ENCODE measurements at places on chromosomes 16 and 17.

DNA sequence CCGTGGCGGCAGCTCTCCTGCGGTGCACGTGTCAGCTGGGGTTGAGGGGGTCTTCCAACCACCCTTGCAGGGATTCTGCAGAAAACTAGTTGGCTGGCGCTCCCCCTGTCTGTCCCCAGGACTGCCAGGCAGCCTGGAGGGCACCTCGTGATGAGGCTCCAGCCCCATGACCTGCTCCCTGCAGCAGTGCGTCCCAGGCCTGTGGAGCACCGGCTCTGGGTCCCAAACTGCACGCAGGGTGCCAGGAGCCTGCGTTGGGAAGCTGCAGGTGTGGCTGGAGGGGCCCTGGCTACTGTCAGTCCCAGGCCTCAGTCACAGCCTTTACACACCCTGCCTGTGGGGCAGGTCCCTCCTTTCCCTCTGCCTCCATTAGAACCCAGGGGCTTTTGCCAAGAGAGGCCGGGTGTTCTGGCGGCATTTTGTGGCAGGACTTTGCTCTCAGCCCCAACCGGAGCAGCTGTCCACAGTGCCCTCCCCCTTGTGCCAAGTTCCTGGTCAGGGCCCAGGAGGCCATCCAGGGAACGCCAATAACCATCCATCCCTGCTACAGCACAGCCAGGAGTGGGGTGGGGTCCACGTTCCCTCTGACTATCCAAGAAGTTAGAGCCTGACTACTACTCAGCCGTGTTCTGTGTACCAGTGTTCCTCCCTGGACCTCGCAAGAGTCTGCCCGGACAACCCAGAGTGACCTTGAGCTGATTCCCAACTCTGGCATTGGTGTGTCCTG, 9.2 kb downstream of the CHMP6 start:
- DNase-seq: no peak

- no peak for DNase-seq
Observed at GRCh38 chr16:26668026-26668425, 398.7 kb upstream of the C16orf82 start.

DNA sequence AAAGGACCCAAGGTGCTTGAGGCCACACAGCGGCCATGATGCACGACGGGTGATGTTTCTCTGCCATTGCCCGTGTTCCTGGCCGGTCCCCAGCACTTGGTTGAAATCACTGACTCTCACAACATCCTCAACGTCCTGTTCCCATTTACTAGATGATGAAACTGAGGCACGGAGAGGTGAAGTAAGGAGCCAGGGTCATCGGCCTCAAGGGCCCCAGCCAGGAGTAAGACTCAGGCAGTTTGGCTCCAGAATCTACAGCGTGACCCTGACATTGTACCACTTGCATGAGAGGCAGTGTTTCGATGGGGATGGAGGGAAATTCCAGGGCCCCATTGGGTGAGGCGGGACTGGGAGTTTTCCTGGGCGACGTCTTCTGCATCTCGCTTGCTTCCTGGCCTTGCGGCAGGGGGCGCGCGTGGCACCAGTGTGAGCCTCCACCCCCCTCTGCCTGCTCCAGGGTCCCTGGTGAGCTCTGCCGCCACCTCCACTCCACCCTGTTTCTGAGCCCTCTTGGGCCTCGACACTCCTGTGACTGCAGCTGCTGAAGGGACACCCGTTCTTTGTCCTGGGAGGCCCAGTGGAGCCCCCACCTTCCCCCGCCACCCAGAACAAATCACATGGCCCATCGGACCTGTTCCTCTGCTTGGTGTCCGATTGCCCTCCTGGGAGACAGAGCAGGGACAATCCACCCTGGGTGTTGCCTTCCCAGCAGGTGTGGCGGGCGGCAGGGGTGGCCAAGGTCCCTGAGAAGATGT, 133.0 kb upstream of the GSE1 start:
- DNase-seq: no peak

DNA sequence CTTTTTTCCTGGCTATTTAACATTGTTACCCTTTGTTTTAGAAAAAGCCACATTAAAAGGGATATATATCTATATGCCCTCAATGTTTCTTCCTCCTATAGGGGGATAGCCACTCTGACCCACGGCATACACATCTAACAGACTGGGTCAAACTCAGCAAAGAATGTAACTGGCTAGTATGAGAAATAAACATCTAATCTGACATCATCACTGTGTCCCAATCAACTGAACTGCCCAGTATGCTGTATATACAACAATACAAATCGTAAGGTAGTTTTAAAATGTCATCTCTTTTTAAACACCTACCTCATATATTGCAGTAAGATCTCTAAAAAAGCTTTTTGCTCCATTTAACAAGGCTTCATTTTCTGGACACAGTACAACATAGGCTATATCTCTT, 39.9 kb upstream of the INTS2 start:
- no peak for DNase-seq

DNA sequence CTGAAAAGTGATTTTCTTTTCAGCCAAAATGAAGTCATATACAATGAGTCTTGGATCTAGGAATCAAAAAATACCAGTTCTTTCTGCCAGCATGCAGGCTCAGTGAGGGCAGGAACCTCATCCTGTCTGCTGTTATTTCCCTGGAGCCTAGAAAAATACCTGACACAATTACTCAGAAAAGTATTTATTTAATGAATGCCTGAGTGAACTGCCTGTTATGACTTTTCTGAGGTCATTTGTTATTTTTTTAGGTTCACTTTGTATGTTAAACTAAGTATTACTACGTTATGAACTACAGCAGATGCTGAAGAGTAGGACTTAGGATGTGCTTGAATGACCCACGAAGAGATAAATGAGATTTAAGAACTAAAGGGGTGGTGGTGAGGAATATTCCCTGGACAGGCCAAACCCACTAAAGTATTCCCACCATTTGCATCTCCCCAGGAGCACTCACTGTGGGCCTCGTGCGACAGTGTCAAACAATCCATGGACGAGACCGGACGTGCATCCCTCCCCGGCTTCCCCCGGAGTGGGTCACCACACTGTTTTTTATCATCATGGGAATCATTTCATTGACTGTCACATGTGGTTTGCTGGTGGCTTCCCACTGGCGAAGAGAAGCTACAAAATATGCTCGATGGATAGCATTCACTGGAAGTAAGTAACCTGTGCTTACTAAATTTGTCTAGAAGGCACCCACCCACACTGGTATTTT, 17.1 kb upstream of the VWA3A start:
- DNase-seq: peak; percentile 6

DNA sequence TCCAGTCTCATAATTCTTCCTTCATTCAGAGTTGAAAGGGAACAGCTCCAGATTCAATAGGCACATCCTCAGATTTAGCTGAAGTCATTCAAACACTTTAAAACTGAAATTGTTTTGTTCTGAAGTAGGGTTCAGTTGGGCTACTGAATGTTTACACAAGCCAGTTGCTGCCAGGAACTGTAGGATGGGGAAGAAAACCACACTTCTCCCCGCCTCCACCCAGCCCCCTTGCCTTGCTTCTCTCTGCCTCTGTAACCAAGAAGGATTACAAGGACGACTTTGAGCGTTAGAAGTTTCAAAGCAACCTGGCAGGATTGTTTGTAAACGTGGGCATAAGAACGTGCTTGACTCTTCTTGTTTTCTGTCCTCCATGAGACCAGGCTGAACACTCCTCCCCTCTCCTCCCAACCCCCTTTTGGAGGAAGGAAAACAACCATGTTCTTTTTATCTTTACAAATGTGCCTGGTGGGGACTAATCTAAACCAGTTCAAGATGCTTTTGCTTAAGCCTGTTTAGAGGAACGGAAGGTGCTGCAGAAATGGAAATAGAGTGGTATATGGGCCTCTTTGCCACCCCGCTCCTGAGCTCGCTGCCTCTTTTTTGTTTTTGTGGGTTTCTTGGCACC, 287.9 kb downstream of the FTO start:
- DNase-seq: peak; percentile 48

GRCh38 chr17:77645072-77646045, 313.1 kb upstream of the TNRC6C start:
- peak; percentile 10 for DNase-seq

GRCh38 chr17:82587234-82588086, 60.8 kb downstream of the WDR45B start:
- DNase-seq: no peak

DNA sequence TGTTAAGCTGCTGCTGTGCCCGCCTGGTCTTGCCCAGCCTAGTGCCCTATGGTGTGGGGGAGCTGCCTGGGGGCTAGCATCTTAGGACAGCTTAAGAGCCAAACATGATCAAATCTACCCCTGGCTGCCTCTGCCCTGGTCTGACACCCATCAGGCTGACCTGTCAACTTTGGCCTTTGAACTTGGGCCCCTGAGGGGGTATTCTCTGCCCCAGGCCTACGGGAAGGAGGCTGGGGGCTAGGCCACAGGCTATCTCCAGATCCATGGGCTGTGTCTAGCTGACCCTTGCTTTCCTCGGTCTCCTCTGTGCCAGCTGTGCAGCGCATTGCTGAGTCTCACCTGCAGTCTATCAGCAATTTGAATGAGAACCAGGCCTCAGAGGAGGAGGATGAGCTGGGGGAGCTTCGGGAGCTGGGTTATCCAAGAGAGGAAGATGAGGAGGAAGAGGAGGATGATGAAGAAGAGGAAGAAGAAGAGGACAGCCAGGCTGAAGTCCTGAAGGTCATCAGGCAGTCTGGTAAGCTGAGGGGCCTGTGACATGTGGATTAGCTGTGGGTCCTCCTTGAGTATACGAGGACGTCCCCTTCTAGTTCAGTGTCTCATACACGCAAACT, 3.3 kb upstream of the STARD3 start:
- DNase-seq: no peak

GRCh38 chr17:36653374-36653773, 52.0 kb downstream of the MRM1 start:
- DNase-seq: no peak

- DNase-seq: no peak
Observed at GRCh38 chr16:57612494-57612893, 15.9 kb upstream of the ADGRG1 start.

DNA sequence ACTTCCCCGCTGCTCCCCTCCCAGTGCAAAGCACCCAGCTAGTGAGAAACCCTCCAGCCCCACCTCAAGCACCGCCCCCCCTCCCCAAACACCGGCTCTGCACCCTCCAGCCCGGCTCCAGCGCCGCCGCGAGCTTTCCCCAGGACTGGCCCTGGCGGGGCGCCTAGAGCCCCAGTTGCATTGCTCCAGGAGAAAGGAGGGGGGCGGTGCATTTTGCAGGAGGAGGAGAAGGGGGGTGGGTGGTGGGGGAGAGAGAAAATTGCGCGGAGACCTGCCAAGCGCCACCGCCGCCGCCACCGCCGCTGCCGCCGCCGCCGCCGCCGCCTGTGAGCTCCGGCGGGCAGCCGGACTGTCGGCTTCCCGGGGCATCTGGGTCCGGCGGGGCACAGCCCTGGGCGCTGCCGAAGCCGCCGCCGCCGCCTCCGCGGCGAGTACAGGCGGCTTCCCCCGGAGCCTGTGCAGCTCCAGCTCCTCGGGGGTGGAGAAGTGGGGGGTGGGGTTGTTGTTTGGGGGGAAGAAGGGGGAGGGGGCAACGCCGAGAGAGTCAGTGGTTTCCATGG, 333 bp upstream of the NOG start:
- peak; percentile 76 for DNase-seq

DNA sequence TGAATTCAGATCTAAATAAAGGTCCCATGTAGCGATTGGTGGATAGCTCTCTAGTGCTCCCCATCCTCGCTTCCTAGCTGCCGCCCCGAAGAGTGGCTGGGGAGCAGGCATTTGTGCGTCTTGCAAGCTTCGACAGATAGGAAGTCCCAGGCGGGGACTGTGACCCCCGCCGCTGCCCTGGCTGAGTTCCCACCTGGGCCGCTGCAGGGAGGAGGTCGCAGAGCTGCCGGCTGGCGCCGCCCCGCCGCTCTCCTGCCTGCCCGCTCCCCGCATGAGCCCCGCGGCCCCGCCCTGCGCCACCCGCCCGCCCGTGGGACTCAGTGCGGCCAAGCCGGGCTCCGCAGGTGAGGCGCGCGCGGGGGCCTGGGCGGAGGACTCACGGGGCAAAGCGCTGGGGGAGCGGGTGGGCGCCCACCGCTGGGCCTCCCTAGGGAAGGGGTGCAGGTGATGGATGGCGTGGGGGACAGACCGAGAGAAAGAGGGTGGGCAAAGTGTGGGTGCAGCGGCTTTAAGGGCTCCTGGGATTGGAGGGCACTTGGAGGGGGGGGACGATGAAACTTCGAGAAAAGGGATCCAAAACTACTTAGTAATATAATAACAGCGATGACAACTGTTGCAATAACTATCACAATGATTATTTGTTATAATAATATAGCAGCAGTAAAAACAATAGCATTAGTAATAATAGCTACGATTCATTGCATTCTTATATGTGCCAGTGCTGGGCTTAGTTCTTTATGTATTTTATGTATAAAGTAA, at the start of gene OTOA:
OTOA (plus strand) TSS at position 80 of the 759 bp plus-strand sequence. CDS start 14,547 bp downstream, outside the sequence.
- no peak for DNase-seq

DNA sequence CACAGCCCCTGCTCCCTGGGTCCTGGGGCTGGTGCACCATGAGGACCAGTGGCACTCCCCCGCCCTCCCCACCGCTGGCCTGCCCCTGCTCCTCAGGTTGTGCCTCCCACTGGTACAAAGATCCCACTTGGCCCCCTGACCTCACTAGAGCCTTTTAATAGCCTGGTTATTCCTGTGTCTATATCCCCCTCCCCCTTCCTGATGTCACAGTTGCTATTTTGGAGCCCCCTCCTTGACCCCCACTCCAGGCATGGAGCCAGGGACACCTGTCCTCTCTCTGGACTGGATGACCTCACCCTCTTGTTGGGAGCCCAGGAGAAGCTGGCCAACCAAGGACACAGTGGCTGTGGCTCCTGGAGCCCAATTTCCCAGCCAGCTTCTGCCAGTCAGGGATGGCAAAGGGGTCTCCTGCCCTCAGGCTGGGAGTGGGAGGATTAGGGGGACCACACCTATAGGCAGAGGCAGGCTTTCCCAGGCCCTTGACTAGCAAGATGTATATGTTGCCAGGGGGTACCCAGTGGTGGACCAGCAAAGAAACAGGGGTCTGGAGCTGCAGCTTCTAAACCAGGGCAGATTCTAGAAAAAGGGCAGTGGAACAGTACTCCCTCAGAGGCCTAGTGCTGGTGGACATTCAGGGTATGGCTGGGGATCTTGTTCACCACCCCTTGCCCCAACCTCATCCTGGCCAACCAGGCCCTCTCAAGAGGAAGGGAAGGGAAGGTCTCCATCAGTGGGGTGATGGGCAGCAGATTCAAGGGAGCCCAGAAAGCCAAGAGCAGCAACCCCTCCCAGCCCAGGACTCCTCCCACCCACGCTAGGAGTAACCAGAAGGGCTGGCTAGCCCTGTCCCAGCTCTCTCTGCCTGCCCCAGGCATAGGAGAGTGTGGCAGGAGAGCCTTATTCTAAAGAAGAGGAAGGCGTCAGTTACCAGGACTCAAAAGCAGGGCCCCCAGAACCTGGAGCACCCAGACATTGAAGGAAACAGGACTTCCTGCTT, 10.9 kb downstream of the HDAC5 start:
- no peak for DNase-seq

DNA sequence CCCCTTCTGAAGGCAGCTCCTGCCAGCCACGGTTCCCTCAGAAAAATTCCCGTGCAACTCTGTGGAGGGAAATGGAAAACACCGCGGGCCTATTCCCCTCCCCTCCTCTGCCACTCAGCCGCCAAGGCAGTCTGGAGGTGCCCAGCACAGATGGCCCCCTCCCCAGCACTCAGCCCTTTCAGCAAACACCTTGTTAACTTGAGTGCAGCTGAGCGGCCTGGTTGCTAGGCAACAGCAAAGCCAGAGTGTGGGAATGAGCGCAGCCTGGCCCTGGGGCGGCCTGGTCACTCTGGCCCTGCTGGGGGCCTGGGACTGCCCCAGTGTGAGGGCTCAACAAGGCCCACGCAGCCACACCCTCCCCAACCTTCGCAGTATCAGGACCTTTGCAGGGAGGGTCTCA, 32.8 kb downstream of the CACNA1G start:
- DNase-seq: no peak
